ENCODE measurements at places on chromosomes 5 and 9.

GRCh38 chr5:173746047-173746646 is 129.7 kb upstream of the BOD1 start:
- DNase-seq: no peak

GRCh38 chr5:119452060-119452372 is 281 bp upstream of the HSD17B4 start:
- DNase-seq: no peak

GRCh38 chr9:33430942-33431341 is 16.5 kb downstream of the AQP3 start:
- no peak for DNase-seq

DNA sequence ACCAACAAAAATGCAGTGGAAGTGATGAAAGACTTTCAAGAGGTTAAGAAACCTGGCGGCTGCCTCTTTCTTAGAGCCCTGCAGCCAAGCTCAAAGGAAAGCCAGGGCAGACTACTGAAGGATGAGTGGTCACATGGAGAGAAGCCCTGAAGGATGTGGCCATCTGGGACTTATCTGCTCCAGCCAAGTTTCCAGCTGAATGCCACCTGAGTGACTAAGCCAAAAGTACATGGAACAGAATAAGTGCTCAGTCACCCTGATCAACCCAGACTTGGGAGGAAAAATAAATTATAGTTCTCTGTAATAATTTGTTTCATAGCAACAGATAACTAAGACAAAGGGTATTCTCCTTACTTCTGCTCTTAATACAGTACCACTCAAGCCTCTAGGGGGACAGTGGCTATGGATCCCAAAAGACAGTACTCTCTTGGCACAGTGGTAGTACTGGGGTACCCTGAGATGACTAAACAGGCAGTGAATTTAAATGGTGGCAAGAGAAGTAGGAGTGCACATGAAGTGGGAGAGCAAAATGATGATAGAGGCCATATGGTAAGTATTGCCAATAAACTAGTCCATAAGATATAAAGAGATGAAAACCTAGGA is 182.3 kb downstream of the ELAVL2 start:
- DNase-seq: no peak

DNA sequence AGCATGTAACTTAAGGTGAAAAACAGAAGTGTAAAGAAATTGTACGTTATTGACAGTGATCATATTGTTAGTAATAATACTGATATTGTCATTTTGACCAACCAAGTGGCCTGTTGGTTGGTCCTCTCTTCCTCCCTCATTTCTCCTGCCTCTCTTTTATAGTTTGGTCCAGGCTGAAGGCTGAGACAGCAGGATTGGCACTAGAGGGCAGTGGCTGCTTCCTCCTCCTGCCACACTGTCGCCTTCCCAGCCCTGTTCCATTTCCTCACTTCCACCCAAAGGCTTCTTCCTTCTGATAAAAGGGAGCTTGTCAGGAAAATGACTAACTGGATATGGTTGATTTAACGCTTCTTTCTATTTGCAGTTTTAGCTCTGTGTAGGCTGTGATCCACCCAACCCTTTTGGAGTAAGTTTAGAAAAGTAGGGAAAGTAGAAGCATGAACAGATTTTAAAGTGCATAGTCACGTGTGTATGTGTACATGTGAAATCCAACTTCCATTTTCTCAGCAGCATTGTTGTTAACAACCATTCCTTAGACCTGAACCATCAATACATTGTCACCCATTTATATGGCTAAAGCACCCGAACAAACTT is 35.6 kb downstream of the PTCD2 start:
- DNase-seq: no peak

- no peak for DNase-seq
Measured at GRCh38 chr9:127136880-127137639, 14.6 kb upstream of the ANGPTL2 start.

DNA sequence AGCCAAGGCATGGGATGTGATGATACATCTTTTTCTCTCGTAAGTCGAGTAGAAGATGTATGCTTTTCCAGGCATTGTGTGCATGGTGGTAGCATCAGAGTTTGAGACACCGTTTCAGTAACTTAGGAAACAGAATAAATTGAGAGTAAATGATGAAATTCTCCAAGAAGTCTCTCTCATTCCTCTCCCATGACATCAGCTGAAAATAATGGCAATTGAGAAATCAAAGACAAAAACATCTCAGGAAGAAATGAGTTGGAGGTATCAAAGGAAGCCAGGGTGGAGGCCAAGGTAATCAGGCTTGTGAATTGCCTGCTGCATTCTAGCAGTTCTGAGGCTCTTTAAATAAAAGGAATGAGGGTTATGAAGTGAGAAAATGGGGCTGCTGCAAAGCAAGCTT is 53.9 kb downstream of the SGCD start:
- DNase-seq: no peak

DNA sequence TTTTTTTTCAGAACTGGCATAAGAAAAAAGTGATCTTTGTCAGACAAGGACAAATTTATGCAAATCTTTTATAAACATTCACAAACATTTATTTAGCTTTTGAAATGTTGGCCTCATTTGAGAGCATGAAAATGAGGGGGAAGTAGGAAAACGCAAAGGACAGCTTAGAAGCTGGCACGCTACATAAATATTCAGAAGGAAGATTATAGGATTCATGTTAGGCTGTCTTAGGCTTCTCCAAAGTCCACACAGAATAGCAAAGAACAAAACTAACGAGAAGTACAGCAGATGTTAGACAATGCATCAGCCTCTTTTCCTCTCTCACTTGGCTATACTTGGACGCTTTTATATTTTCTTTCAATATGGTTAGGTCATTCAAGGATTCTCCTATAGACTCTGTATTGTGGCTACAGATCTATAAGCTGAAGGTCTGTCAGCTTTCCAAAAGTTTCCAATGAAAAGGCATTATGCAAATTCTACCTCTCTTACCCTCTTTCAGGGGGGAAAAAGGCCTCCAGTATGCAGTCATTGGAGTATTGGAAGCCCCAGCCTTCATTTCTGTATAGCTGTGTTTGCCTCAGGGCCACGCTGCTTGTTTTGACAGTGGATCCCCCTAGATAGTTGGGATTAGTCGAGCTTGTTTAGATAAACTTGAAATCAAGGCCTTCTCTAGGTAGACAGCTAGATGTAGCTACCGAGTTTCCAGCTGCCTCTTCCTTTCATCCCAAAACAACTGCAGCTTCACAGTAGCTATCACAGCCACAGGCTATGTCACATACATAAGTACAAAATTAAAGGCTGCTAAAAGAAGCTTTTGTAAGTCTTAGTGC is 153.0 kb downstream of the DENND1A start:
- DNase-seq: no peak

DNA sequence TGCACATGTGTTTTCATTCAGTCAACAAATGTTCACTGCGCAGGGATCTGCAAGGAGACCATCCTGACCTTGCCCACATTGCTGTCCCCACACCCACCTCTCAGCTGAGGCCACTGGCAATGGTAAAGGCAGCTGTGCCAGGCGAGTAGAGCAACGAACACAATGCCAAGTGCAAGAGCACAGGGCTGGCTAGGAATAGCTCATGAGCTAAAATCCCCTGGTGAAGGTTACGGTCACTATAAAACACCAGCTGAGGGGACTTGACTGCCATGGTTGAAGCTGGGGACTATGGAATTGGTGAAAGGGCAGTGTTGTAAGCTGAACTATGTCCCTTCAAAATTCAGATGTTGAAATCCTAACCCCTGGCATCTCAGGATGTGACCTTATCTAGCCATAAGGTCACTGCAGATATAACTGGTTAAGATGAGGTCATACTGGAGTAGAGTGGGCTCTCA is 96.1 kb downstream of the OTULIN start:
- no peak for DNase-seq

- DNase-seq: no peak
Measured at GRCh38 chr5:118447350-118447749, 541.0 kb downstream of the DTWD2 start.

- no peak for DNase-seq
Measured at GRCh38 chr5:74174366-74174765, 466.2 kb downstream of the ENC1 start.

DNA sequence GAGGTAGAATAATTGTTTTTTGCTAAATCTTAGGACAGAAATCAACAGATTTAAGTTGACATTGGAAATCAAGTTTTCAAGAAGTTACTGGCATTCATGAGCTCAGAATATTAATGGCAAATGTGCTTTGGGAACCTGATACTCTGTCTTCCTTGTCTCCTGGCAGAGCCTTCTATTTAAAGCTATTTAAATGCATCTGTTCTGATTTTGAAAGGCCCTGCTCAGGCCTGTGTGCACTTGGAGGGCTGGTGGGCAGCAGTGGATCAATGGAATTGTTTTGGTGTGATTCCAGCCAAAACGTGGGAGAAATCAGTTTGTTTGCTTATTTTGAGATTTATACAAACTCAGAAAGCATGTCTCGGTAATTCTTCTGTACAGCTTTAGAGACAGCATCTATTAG is 38.5 kb downstream of the FBXL7 start:
- DNase-seq: no peak

- DNase-seq: no peak
Measured at GRCh38 chr9:4588721-4589120, 73.4 kb upstream of the PLPP6 start.

GRCh38 chr9:135252980-135253304 is 165.5 kb downstream of the OLFM1 start:
- DNase-seq: no peak

DNA sequence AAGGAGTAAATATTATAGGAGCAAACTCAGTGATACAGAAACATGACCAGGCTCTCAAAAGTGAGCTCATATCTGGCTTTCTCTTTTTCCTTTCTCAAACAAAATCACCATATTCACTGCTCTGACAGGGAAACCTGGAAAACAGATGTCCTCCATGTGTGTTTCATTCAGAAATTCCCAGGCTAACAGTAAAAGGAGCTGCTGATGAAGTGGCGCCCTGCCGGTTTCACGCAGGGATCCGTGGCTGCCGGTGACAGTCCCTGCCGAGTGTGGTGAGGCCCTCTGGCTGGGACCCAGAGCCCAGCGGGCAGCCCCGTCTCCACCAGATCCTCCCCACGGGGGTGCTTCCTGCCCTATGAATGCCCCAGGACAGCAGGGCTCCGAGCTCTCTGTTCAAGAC is 208.1 kb downstream of the GNA14 start:
- DNase-seq: no peak

- DNase-seq: no peak
Measured at GRCh38 chr9:125556046-125556721, 150.8 kb downstream of the MAPKAP1 start.

GRCh38 chr5:76652809-76653414 is 29.7 kb upstream of the F2RL2 start:
- DNase-seq: no peak

GRCh38 chr5:78530342-78531096 is 118.1 kb downstream of the LHFPL2 start:
- DNase-seq: no peak

DNA sequence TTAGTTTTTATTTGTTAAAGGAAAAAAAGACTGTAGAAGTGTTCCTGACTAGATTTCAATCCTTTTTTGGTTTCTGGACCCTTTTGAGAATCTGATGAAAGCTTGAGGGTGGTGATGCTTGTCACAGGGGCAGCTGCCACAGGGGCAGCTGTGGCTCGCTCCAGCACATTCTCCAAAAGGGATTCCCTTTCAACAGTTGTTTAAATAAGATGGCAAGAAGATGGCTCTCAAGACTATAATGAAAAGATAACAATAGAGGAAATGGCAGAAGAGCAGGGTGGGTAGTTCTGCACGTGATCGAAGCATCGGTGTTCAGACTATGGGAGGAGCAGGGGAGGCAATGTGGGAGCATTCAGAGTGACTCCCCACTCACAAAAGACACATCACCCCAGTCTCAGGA is 46.5 kb upstream of the TNFAIP8 start:
- DNase-seq: no peak

DNA sequence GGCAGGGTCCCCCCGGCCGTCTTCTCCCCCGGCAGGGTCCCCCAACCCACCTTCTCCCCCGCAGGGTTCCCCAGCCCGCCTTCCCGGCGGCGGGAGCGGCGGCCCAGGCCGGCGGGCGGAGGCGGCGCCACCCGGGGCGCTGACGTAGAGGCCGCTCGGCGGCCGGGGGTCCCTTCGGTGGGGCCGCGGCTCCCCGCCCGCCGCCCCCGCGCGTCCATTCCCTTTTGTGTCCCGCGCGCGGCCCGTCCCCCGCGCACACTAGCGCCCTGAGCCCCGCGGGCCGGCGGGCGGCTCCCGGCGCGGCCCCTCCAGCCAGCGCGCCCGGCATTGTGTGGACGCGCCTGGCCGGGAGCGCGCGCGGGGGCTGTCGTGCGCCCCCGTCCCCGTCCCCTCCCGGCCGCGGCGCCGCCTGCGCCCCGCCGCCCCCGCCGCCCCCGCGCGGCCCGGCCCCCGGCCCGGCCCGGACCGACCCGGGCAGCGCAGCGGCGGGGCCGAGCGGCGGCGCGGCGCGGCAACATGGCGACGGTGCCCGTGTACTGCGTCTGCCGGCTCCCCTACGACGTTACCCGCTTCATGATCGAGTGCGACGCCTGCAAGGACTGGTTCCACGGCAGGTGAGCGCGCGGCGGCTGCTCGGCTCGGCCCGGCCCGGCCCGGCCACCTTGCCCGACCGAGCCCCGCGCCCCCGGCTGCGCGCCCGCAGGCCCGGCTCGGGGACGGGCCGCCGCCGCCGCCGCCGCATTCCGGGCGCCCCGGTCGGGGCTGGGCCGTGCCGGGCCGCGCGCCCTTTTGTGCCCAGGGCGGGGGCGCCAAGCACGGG is at the start of gene PHF2:
TSS of gene PHF2 (plus strand) at position 327 of the 820 bp plus-strand sequence. CDS start at position 517, 190 bp downstream.
- no peak for DNase-seq

- DNase-seq: no peak
Measured at GRCh38 chr9:135566552-135566951, 5.0 kb downstream of the PAEP start.

DNA sequence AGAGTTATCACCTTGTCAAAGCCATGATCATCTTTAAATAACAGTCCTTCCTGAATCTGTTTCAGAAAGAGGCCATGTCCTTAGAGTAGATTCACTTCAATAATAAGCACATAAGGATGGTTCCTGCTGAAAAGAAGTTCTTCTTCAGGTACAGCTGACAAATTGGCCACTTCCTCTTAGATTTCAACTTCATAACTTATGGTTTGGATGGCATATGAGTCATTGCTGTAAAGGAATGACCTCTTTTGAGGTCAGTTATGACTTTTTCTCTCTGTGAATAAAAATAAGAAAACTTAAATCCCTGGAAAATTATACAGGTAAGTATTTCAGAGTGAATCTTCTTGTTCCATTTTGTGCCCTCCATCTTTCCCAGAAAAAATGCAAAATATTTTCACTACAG is 555.3 kb upstream of the ZNF462 start:
- DNase-seq: no peak

DNA sequence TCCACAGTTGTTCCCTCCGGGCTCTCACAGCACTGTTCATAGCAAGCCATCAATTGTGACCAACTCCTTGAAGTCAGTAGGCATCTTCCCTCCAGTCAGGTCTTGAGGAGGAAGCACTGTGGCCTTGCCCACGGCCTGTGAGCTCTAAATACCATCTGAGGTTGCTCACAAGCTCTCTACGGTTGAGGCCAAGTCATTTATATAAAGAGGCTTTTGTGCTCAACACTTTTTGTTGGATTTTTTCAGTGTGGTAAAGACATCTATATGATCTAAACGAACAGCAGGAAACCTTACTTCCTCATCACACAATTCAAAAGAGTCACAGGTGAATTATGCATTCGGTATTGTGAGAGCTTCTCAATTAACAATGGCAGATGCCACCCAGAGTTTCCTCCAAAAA is 97.3 kb downstream of the ZNF462 start:
- no peak for DNase-seq

GRCh38 chr9:73549991-73550390 is 398.3 kb downstream of the ANXA1 start:
- no peak for DNase-seq

Measured in GOT3 (cell line).